ENCODE measurements at places on chromosomes 5 and 9.

DNA sequence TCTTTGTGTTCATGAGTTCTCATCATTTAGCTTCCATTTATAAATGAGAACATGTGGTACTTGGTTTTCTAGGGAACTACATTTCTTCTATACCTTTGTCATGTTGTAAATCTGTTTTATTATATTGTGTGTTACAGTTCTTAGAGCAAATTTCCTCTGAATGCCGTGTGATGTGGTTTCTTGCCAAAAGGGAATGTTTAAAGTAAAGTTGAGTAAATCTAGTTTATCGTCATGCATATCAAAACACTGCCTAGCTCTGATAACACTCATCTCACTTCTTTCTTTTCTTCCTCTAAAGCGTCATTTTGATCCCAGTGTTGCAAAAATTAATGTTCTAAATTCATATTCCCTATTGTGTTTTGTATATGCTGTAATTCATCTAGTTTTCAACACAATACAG is 295.4 kb upstream of the HAPLN1 start:
- DNase-seq: no peak

GRCh38 chr5:122421374-122422079 is 109.5 kb downstream of the SNCAIP start:
- DNase-seq: no peak

- no peak for DNase-seq
Observed at GRCh38 chr5:52789851-52790250, 2.1 kb downstream of the ITGA1 start.

DNA sequence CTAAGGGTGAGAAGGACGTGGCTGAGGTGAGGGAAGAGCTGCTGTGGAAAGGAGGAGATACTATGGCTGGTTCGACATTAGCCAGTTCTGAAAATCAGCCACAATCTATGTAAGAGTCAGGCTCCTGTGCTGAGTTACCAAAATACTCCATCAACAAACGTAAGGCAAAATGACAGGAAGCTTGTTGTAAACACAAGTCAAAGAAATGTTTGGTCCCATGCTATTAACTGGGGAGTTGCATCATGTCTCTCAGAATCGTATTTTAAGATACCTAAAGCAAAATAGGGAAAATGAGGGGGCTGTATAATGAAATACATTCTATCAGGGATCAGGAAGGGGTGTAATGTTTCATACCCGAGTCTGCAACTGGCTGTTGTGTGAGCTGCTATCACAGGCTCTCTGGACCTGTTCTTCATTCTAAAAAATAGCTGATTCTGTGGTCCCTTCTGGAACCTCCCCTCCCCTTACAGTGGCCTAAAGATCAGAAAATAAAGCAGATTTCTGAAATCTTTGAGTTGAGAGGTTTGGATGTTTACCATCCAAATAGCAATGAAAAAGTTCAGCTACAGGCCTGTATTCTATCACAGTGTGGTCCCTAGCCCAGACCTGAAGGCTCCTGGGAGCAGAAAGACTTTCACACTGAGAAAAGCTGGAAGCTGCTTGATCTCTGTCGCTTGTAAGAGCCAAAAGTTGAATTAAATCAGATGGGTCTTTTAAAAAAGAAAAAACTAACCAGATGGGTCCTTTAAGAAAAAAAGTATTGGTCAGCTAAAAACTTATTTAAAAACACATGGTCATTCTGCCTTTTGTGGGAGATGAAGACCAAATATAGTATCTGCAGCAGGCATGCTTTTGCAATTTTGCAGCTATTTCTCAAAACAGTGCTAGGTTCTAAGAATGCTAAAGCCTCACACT is 97.8 kb upstream of the SMC5 start:
- DNase-seq: no peak

DNA sequence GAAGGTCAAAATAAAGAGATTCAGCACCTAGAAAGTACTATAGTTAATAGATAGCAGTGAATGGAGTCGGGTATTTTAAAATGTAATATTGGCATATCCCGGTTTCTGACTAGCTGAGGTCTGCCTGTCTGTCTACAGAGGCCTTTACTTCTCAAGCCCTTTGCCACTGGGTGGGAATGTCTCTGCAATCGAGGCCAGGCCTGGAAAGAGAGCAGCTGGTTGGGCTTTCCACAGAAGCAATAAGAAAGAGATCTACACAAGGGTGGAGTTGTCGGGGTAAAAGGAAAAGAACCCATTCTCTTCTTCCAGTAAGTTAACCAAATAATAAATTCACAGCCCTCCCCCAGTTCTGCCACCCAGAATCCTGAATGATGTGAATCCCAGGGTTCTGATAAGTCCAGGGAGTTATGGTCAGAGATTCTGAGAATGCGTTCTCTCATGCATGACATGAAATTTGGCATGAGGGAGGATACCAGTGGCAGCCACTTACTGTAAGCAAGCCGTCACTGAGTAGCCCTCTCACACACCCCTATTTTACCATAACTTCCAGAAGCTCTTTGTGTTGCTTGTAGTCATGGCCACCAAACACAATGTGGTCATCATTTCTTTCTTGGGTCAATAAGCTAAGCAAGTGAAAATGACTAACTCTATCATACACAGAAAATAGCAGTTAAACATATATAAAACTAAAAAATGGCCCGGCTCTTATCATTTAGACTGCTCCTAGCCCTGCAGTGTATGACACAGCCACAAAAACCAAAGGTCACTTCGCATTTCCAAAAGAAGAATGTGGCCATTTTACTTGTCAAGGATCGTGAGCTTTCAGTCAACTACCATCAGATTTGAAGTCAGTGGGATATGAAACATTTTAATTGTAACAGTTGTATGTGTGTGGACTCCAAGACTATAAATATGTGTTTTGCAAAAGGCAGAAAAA is 185.0 kb downstream of the GLIS3 start:
- no peak for DNase-seq

DNA sequence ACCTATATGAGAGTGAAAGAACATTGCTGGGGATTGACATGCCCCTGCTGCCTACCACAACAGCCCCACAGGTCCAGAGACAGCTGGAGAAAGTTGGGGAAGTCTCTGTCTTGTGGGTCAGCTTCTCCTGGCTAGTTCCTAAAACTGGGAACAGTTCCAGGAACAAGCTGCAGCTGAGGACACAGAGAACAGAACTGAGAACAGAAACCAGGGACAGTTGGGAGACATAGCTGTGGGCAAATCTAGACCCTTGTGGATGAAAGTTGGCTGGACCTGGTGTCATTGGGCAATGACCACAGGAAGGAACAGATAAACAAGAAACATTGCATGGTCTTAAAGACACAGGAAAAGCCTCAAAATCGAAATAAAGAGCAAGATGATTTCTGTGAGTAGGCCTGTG is 58.3 kb upstream of the MOCS2 start:
- DNase-seq: no peak

Measured in GM18507 (cell line).